ENCODE measurements at places on chromosomes 5 and 9. TPM values are rescaled to one million over a fixed set of nuclear protein-coding genes. Genes with fewer than 3 reads are reported as not detected.

The NUTM2G gene
- total RNA-seq, result not detected

The GARIN3 gene
- not detected for total RNA-seq

The TMEFF1 gene
- total RNA-seq, result 10.7 TPM

The EPB41L4A gene
- 29.1 TPM for total RNA-seq
